ENCODE measurements at places on chromosomes 16 and 17. TPM values are rescaled to one million over a fixed set of nuclear protein-coding genes. Genes with fewer than 3 reads are reported as not detected.

TMEM106A gene
- 18.2 TPM for total RNA-seq

ZP2 gene
- total RNA-seq, result not detected

RCVRN gene
- not detected for total RNA-seq

CDRT15 gene
- not detected for total RNA-seq

CD79B gene
- 31.8 TPM for total RNA-seq

STH gene
- total RNA-seq, result not detected

Data from activated T-helper 1 cell treated with anti-CD3 and anti-CD28 coated beads, Interleukin-12 subunit alpha, Interleukin-12 subunit beta, Interleukin-2, Interleukin-4 antibody, amounts not matched to agents 30 ng/mL and 10 ng/mL and 1 ng/mL, durations not matched to agents 14 hours and 24 hours and 36 hours (primary cell).